ENCODE measurements at places on chromosomes 6 and 20.

DNA sequence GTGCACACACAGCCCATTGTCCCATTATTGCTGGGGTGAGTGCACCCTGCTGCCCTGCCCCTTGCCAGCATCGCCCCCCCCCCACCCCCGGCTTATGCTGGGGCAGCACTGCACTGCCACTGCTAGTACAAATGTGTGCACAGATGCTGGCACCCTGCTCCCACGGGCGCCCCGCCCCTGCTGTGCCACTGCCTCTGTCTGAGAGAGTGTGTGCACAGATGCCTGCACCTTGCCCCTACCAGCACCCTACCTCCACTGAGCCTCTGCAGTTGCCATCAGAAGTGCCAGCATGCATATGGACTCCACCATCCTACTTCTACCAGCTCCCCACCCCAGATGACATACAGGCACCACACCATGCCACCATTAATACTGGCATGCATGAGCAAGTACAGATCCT, 454.6 kb upstream of the KHDRBS2 start:
- H3K36me3 ChIP-seq: no peaks in the 10 kb centered on the region
- no peak for DNase-seq
- H3K27ac ChIP-seq: no peak overlapping the region
- H3K4me3 ChIP-seq: no peak overlapping the region

DNA sequence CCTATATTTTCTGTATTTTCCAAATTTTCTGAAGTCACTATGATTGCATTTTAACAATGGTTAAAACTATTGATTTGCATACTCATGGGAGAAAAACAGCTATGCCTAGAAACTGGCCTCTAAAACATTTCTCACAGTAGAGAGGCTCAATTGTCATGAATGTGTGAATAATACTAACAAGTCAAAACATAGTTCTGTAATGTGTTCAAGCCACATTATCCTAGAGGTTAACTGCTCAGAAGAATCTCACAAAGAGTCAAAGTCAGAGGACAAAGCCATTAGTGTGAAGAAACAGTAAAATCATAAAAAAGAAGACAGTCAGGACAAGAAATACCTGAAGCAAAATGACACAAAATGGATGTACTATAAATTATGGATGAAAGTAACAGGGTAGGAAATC, 12.5 kb upstream of the ALDH8A1 start:
- no peak overlapping the region for H3K27ac ChIP-seq
- no peak overlapping the region for H3K4me3 ChIP-seq
- H3K4me1 ChIP-seq: no peaks in the 10 kb centered on the region
- H3K36me3 ChIP-seq: peaks cover 27% of the 10 kb centered on the region
- no peaks in the 10 kb centered on the region for H3K27me3 ChIP-seq

DNA sequence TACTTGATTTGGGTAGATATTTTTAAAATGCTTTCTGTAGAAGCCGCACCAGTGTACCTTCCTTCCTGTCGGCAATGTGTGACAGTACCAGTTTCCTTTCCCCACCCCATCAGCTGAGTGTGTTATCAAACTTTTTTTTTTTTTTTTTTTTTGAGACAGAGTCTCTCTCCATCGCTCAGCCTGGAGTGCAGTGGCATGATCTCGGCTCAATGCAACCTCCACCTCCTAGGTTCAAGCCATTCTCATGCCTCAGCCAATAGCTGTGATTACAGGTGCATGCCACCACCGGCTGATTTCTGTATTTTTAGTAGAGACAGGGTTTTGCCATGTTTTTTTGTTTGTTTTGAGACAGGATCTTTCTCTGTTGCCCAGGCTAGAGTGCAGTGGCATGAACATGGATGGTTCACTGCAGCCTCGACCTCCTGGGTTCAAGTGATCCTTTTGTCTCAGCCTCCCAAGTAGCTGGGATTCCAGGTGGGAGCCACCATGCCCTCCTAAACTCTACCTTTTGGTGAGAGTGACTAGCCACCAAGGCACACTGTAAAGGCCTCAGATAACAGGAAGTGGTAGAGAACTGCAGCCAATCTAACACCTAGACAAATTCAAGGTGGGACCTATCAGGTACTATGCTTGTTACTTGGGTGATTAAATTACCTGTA, 26.5 kb upstream of the ZBTB22 start:
- peak; percentile 80 for DNase-seq
- peak overlapping the region; percentile 96 for H3K27ac ChIP-seq
- H3K4me3 ChIP-seq: peak overlapping the region; percentile 74
- H3K36me3 ChIP-seq: no peaks in the 10 kb centered on the region
- H3K4me1 ChIP-seq: peaks cover 36% of the 10 kb centered on the region

DNA sequence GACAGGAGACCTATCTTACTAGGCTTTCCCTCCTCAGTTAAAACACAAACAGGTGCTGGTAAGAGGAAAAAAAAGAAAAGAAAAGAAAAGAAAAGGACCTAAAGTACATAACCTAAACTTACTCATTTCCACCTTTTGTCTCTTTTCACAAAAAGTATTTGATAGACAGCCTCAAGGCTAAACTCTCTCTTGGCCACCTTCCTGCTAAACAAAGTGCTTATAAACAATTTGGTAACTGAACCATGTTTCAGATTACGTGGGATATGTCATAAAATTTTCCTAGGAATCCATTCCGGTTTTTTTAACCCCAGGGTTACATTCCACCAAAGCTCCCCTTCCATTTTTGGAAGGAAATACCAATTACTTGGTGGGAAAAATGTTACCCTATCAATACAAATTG, 109.0 kb downstream of the PRND start:
- no peak overlapping the region for H3K27ac ChIP-seq
- no peaks in the 10 kb centered on the region for H3K27me3 ChIP-seq
- no peak overlapping the region for H3K4me3 ChIP-seq

- H3K27me3 ChIP-seq: peaks cover 1% of the 10 kb centered on the region
- no peaks in the 10 kb centered on the region for H3K4me1 ChIP-seq
- DNase-seq: no peak
- H3K27ac ChIP-seq: no peak overlapping the region
- no peak overlapping the region for H3K4me3 ChIP-seq
These were observed 71.3 kb upstream of the SOX4 start for GRCh38 chr6:21522143-21522747.

GRCh38 chr6:108667993-108668392, 107.3 kb downstream of the FOXO3 start:
- peaks cover 45% of the 10 kb centered on the region for H3K36me3 ChIP-seq
- H3K27ac ChIP-seq: no peak overlapping the region
- no peak for DNase-seq

- no peak for DNase-seq
- H3K4me1 ChIP-seq: peaks cover 29% of the 10 kb centered on the region
- H3K36me3 ChIP-seq: no peaks in the 10 kb centered on the region
- peak overlapping the region; percentile 39 for H3K4me3 ChIP-seq
- peak overlapping the region; percentile 19 for H3K27ac ChIP-seq
- no peaks in the 10 kb centered on the region for H3K27me3 ChIP-seq
These were observed 54.2 kb downstream of the ARMC2 start for GRCh38 chr6:108902382-108902792.

DNA sequence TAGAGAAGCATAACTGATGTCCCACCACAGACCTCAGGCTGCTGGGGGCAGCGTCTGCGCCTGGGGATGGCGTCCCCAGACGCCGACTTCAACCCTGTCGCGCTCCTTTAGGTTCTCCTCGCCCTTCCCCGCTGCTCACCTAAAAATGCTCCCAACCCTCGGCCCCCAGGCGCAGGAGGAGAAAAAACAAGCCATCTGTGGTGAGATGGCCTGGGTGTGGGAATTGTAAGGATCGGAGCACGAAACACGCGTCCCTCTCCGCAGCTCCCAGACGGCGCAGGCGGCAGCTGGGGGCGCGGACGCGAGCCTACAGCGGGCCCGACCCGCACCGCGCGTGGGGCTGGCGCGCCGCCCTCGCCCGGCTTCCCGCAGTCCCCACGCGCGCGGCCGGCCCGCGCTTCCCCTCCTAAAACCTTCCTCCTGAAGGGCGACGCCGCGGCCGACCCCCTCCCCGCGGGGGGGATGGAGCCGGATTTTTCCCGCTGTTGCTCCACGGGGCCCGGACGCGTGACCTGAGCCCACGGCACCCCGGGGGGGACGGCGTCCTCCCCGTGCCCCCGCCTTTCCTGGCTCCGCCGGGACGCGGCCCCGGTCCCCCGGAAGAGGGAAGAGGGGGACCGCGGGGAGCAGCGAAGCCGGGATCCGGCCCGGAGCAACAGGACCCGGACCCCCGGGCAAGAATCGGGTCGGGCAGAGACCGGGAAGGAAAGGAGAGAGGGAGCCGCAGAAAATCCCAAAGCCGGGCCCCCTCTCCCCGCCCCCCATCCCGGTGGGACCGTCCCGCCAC, 611 bp downstream of the EPB41L2 start:
- peaks cover 27% of the 10 kb centered on the region for H3K4me1 ChIP-seq
- H3K36me3 ChIP-seq: no peaks in the 10 kb centered on the region
- H3K27me3 ChIP-seq: no peaks in the 10 kb centered on the region
- DNase-seq: peak; percentile 4

GRCh38 chr6:88477413-88477812, 311.3 kb upstream of the CNR1 start:
- no peak overlapping the region for H3K27ac ChIP-seq
- no peaks in the 10 kb centered on the region for H3K4me1 ChIP-seq
- H3K36me3 ChIP-seq: no peaks in the 10 kb centered on the region
- no peak overlapping the region for H3K4me3 ChIP-seq
- no peak for DNase-seq
- peaks cover 7% of the 10 kb centered on the region for H3K27me3 ChIP-seq

GRCh38 chr6:36692861-36693702, 4.5 kb upstream of the RAB44 start:
- H3K27me3 ChIP-seq: no peaks in the 10 kb centered on the region
- no peaks in the 10 kb centered on the region for H3K36me3 ChIP-seq
- no peak overlapping the region for H3K4me3 ChIP-seq

GRCh38 chr20:38790200-38791053, 15.1 kb upstream of the PPP1R16B start:
- no peaks in the 10 kb centered on the region for H3K27me3 ChIP-seq
- no peak for DNase-seq
- H3K4me1 ChIP-seq: peaks cover 4% of the 10 kb centered on the region
- no peaks in the 10 kb centered on the region for H3K36me3 ChIP-seq

DNA sequence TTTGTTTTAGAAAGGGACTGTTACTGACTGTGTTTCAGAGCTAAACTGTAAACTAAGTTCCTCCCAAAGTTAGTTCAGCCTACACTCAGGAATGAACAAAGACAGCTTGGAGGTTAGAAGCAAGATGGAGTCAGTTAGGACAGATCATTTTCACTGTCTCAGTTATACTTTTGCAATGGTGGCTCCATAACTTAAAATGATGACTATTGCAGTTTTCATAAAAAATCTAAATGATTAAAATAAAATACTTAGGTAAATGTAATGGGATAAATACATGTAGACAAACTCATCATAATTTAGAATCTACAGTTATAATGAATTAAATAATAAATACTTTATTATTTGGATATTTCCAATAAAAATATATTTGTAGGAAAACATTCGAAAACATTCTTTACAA, 590.6 kb downstream of the EPHA7 start:
- H3K36me3 ChIP-seq: no peaks in the 10 kb centered on the region
- no peak overlapping the region for H3K4me3 ChIP-seq
- H3K27me3 ChIP-seq: no peaks in the 10 kb centered on the region
- H3K27ac ChIP-seq: no peak overlapping the region

DNA sequence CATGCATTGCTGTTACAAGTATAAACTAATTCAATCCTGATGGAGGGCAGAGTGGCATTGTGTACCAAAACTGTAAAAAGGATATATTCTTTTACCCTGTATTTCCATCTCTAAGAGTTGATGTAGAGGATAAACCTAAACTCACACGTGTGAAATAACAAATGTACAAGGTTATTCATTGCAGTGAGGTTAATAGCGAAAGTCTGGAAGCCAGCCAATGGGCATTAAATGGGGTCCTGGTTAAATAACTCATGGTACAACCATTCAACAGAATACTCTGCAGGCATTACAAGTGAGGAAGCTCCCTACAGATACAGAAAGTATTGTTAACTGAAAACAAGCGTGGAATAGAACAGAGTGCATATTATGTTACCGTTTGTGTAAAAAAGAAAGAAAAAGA, 56.9 kb downstream of the BCAS1 start:
- no peak overlapping the region for H3K4me3 ChIP-seq
- H3K27ac ChIP-seq: no peak overlapping the region
- DNase-seq: no peak
- no peaks in the 10 kb centered on the region for H3K27me3 ChIP-seq

DNA sequence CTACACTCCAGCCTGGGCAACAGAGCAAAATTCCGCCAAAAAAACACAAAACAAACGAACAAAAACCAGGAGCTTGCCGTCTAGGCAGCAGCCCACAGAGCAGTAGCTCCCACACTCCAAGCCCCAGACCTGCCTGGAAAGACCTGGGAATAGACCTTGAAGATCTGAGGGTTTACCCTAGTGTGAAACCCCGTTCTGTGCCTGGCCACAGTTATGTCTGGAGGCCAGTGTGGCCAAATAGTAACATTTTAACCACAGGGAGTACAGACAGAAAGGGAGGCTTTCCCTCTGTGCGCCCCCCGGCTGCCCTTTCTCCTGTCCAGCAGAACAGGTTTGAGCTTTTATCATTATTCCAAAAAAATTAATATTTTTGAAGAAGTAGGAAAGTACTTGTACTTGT, 172.4 kb downstream of the QKI start:
- no peak overlapping the region for H3K4me3 ChIP-seq
- no peaks in the 10 kb centered on the region for H3K4me1 ChIP-seq
- no peak overlapping the region for H3K27ac ChIP-seq
- H3K27me3 ChIP-seq: peaks cover 29% of the 10 kb centered on the region
- peaks cover 3% of the 10 kb centered on the region for H3K36me3 ChIP-seq

GRCh38 chr20:20139403-20139802, 87.1 kb downstream of the CFAP61 start:
- DNase-seq: no peak
- H3K27me3 ChIP-seq: peaks cover 1% of the 10 kb centered on the region
- H3K4me1 ChIP-seq: peaks cover 6% of the 10 kb centered on the region
- no peak overlapping the region for H3K27ac ChIP-seq
- H3K4me3 ChIP-seq: no peak overlapping the region
- no peaks in the 10 kb centered on the region for H3K36me3 ChIP-seq

GRCh38 chr20:38941726-38942389, 15.6 kb downstream of the FAM83D start:
- H3K36me3 ChIP-seq: peaks cover 16% of the 10 kb centered on the region
- DNase-seq: no peak
- H3K27ac ChIP-seq: no peak overlapping the region
- H3K4me3 ChIP-seq: no peak overlapping the region
- no peaks in the 10 kb centered on the region for H3K4me1 ChIP-seq

DNA sequence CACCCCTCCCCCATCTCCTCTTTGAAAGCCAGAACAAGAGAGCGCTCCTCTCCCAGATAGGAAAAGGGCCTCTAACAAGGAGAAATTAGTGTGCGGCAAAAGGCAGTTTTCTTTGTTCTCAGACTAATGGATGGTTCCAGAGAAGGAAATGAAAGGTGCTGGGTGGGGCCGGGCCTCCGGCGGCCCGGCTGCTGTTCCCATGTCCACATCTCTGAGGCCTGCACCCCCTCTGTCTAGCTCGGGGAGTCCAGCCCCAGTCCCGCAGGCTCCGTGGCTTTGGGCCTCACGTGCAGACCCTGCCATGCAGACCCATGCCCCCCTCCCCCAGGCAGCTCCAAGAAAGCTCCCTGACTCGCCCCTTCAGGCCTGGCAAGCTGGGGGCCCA, 35.8 kb upstream of the MRGBP start:
- H3K27me3 ChIP-seq: peaks cover 6% of the 10 kb centered on the region
- no peak for DNase-seq
- no peaks in the 10 kb centered on the region for H3K36me3 ChIP-seq
- peaks cover 6% of the 10 kb centered on the region for H3K4me1 ChIP-seq
- no peak overlapping the region for H3K4me3 ChIP-seq

GRCh38 chr20:10381477-10381876, 52.5 kb downstream of the MKKS start:
- H3K4me3 ChIP-seq: no peak overlapping the region
- H3K27me3 ChIP-seq: peaks cover 27% of the 10 kb centered on the region
- no peak for DNase-seq
- no peak overlapping the region for H3K27ac ChIP-seq
- peaks cover 7% of the 10 kb centered on the region for H3K36me3 ChIP-seq

Data from naive thymus-derived CD8-positive, alpha-beta T cell (primary cell).